ENCODE measurements at places on chromosomes 11 and 22. TPM values are rescaled to one million over a fixed set of nuclear protein-coding genes. Genes with fewer than 3 reads are reported as not detected.
A peak's percentile ranks its signal among the peaks of the same experiment; 100 is the strongest.

C11orf65 gene
- 1.4 TPM for total RNA-seq

LRRC4C gene
- 0.57 TPM for total RNA-seq

GRCh38 chr11:62958547-62959421 is 26.0 kb downstream of the SLC22A6 start:
- no peak for DNase-seq

DNA sequence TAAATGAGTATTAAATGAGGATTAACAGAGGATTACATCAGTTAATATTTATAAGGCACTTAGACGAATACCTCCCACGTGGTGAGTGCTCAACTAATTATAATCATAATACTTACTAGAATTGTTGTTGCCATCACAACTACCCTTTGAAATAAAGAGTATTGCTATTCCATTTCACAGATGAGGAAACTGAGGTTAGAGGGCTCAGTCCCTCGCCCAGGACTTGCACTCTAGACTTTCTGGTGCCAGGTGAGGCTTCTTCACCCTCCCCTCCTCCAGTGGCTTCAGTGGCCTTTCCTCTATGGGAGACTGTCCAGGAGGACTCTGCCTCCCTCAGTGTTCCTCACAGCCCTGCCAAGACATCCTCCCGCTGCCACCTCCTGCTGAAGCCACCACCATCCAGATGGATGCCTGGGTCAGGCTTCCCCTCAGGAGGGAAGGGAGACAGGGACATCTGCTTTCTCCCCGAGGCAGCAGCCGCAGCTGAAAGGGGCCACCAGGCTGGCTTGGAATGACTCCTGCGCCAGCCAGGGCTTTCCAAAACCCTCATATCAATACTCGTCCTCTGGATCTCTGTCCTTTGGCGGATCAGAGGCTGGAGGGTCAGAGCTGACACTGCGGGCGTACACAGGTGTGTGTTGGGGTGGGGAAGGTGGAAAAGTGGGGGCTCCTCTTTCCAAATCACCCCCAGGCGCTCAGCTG is 580.1 kb downstream of the BUD13 start:
- DNase-seq: no peak

GRCh38 chr22:44098021-44098739 is 74.1 kb downstream of the PARVB start:
- no peak for DNase-seq

DNA sequence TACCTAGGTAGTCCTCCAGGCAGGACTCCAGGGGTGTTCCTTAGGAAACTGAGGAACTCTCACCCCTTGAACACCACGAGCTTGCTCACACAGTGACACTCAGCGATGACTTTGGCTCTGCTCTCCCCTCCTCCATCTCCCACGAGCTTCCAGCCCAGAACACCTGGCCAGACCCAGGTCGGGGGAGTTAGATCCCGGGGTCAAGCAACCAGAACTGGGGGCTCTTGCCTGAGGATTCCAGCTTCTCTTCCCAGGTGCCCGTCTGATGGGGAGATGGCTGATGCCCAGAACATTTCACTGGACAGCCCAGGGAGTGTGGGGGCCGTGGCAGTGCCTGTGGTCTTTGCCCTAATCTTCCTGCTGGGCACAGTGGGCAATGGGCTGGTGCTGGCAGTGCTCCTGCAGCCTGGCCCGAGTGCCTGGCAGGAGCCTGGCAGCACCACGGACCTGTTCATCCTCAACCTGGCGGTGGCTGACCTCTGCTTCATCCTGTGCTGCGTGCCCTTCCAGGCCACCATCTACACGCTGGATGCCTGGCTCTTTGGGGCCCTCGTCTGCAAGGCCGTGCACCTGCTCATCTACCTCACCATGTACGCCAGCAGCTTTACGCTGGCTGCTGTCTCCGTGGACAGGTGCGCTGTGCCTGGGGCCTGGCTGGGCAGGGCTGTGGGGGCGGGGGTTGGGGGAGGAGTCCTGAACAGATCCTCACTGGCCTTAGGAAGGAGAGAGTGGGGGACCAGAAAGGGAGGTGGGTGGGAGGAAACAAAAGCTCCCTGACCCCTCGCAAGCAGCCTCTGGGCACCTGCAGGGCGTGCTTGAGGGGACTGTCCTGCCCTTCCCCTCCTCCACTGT is at the start of gene GALR3:
TSS of gene GALR3 (plus strand) at position 249 of the 852 bp plus-strand sequence. CDS start at position 274, 25 bp downstream.
- no peak for DNase-seq

GRCh38 chr11:26623076-26623659 is 51.1 kb upstream of the MUC15 start:
- DNase-seq: no peak

DNA sequence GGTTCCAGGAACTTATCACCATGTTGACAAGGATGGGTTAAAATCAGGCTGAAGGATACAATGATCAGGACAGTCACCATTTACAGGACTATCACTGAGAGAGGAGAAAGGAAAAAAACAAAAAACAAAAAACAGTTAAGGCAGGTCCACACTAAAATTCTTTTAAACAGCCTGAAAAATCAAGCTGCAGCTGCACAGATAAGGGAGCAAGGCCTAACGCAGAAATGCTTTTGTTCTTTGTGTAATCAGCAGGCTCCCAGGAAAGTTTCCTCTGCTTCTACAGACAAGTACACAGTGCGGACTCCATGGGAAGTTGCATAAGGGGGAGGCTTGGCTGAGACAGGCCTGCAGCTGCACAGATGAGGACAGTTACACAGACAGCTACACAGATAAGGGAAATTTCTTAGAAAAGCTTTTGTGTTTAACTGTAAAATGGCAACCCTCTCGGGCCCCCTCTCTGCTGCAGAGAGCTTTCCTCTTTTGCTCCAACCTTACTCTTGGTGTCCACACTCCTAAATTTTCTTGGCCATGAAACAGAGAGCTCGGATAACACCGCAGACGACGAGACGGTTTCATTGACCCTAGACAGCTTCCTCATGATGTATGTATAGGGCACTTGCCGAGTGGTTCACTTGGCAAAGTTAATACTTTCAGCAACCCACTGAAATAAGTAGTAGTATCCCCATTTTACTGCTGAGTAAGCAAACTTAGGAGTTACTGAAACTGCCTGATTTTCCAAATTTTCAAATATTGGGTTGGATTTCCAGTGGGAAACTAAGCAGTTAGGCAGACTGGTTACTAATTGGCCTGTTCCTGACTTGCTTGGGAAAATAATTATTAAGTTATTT is 45.5 kb downstream of the PIWIL3 start:
- no peak for DNase-seq

- peak; percentile 58 for DNase-seq
Measured at GRCh38 chr11:61966734-61967115, 709 bp downstream of the FTH1 start.

ATL3 gene
- 33.8 TPM for total RNA-seq

GRCh38 chr11:7969756-7970646 is 4.8 kb upstream of the NLRP10 start:
- DNase-seq: no peak

DNA sequence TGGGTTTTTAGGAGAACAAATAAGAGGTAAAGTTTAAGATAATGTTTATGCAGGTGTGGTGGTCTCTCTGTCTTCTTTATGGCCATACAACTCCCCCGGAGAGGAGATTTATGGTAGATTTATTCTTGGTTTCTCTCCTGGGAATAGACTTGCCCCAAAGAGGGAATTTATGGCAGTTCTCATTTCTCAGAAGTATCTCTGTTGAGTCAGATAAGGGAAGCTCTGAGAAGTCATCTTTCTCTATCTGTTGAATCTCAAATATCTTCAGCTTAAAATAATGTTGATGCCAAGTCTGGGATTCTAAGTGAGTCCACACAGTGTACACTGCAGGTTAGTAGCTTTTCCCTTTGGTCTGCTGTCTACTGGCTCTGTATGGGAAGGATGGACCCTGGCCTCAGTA is 276.4 kb upstream of the PLET1 start:
- no peak for DNase-seq

GRCh38 chr11:72070491-72070890 is 9.9 kb downstream of the NUMA1 start:
- DNase-seq: no peak

- DNase-seq: no peak
Measured at GRCh38 chr22:47449508-47450270, 687.2 kb downstream of the TBC1D22A start.

DNA sequence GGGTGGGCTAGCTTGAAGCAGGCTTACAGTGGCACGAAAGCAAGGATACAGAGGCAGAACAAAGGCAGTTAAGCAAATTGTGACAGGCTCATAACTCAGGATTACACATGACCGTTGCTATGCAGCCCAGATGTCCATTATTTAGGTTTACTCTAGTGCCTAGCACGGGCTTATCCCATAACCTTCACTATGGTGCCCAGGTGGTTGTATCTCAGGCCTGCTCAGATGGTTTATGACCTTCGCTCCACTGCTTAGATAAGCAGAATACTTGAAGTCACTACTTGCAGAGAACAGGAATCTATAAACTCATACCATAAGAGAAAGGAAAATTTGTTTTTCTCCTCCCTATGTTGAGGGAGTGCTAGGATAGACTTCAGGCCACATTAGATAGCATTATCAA is 9.0 kb downstream of the OR6M1 start:
- DNase-seq: no peak

FIBIN gene
- total RNA-seq: not detected

OMP gene
- not detected for total RNA-seq

DNA sequence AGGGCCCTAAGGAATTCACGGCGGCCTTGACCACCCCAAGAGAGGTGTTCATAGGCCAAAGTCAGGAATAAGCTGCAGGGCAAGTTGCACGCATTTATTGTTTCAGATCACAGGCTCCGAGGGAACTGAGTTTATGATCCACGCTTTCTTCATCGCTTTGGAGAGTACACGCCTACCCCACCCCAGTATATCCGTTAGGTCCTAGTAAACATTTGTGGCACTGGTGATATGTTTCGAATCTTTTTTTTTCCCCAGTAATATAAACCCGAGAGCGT is 805 bp downstream of the GANAB start:
- DNase-seq: no peak

- no peak for DNase-seq
Measured at GRCh38 chr11:36395978-36396736, 100.1 kb downstream of the PRR5L start.

DNA sequence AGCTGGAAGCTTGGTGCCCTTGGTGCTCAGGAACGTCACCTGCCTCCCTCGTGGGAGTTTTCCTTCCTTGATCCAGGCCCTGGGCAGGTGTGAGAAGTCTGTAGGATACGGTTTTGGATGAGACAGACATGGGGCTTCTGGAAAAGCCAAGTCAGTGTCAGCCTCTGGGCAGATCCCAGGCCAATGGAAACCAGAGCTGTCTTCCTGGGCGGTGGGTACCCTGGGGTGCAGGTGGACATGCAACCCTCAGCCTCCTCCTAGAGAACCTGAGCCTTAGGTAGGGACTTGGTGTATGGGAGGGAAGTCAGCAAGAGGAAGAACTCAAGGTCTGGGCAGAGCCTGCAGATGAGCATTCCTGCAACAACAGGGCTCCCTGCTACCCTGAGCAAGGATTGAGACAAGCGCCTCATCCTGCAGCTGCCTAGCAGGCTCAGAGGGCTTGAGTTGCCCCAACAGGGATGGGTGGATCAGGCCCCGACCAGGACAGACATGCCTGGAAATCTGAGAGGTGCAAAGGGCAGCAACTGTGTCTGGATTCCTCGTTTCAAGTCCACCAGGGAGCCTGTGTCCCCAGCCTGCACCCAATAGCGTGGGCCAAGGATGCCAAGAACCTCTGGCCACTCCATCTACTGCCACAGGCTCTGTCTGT is 37.6 kb upstream of the SYT13 start:
- DNase-seq: no peak

DNA sequence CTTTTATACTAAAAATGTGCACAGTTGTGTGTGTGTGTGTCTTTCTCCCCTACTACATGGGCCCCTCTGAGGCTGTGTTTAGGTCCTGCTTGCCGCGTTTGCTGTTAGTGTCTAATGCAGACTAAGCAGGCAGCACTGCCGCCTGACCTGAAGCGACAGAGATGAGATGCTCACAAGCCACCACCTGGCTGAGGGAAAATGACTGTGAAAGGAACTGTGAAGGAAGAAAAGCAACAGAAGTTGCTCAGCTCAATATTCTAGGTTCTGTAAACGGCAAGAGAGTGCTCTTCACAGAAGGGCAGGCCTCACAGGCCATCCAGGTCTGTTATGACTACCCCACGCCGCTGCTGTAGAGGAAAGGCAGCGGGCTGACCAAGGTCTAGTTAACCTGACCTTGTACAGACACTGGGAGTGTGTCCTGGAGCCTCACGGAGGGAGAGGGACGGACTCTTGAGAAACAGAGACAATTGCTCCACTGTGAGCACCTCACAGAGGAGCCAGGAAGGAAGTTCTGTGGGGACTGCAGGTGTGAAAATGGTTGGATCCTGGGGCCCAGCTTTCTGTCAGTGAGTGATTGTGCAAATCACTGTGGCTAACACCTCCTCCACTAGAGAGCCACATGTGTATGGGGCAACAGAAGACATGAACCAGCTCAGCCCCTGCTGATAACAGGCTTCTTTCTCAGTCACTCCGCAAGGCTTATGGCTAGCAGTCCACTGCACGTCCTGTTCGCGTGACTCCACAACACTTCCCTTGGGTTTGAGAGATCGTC is 31.3 kb upstream of the YPEL1 start:
- DNase-seq: peak; percentile 27

DNA sequence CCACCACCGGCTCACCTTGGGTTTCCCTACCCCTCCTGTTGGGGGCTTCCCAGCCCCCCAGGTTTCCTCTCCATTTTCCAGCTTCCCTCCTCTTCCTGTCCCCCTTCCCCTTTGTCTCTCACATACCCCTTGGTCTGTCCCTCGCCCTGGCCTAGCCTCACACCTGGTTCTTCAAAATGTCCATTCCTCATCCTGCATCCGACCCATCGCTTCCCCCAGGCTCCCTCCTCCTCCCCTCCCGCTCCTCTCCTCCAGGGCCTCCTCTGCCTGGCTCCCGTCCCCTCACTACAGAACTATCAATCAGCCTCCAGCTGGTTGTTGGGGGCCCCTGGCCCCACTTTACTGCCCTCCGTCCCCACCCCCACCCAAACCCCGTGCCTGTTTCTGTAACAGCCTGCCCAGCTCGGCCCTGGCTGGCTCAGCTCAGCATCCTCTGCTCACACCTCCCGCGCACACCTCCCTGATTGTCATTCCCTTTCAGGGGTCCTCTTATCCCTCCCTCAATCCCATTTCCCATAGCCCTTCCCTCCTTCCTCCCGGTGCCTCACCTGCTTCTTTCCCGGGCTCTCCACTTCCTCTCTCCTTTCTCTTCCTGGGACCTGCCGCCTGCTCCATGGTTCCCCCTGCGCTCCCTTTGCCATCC is 1.2 kb downstream of the CNIH2 start:
- DNase-seq: no peak

- DNase-seq: no peak
Measured at GRCh38 chr22:21726650-21727049, 8.9 kb downstream of the YPEL1 start.

GRM5 gene
- not detected for total RNA-seq

All from B cell (primary cell).